ENCODE measurements at places on chromosomes 2 and 18.
A peak's percentile ranks its signal among the peaks of the same experiment; 100 is the strongest.

- peak; percentile 22 for DNase-seq
These were observed 59.0 kb downstream of the TPGS2 start for GRCh38 chr18:36769611-36770314.

GRCh38 chr2:60708630-60709320 lies 47.3 kb upstream of the PAPOLG start:
- DNase-seq = no peak

DNA sequence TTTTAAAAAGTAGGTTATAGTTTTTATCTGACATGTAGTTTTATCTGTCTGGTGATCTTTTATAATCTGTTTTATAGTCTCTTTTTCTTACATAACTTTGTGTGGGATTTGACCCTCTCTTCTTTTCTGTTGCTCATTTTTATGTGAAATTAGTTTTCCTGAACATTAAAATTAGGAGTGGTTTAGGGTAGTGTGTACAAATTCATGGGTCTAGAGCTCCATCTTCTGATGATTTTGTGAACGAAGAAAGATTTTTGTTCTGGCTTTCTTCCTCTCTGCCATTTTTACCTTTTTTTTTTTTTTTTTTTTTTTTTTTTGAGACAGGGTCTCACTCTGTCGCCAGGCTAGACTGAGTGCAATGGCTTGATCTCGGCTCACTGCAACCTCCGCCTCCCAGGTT lies 46.6 kb downstream of the SLC30A6 start:
- no peak for DNase-seq

DNA sequence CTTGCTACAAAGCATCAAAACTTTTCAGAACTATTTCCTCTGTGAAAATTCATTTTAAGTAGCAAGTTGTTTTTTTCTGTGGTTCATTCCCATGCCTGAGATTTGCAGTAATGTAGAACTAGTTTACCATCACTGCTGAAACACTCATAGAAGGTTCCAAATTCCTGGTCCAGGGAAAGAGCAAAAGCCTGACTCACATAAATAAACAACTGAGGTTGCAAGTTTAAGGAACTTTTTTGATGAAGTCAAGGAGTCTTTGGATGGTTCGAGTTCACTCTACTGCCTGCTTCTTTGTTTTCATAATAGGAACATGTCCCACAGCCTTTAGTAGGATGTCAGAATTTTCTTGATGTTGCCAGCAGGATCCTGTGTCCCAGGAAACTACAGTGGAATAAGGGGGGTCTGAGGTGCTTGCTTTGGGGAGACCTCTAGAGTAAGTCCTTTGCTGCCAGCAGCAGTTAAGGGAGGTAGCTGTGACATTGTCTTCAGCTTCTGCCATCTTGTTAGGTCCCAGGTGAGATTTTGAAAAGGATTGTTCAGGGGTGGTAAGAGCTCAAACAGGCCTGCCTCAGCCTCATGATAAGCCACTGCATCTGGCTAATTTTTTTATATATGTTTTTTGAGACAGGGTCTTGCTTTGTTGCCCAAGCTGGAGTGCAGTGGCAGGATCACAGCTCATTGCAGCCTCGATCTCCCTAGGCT lies 43.9 kb downstream of the ACSL3 start:
- no peak for DNase-seq

Data from CD4-positive, CD25-positive, alpha-beta regulatory T cell (primary cell).